ENCODE measurements at places on chromosomes 7 and 10.

GRCh38 chr10:30433306-30433729 lies 666 bp upstream of the MAP3K8 start:
- DNase-seq = peak; percentile 87

DNA sequence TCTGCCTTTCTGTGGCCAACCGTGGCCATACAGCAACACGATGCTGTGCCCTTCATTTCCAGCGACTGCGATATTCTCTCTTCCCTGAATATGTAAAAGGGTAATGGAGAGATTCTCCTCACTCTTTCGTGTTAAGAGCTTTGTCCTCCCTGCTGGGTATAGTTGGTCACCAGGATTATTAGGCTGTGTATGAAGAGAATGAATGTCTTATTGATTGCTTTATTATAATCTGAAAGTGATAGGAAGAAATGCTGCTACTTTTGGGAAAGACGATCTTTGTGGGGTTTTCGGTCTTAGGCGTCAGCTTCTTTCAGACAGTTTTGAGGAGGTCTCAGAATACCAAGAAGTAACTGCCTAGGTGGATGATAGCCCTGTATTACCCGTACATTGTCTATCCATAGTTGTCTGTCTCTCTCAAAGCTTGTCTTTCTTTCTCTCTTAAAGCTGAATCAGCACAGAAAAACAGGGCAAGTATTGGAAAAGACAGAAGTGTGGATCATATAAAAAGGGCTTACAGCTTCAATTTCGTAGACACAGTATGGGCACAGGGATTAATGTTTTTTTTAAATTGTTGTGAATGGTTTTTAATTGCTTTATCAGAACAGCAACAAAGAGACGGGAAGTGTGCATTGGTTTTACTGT lies 1.2 kb downstream of the AHCYL2 start:
- DNase-seq = no peak

- no peak for DNase-seq
Measured at GRCh38 chr7:73721377-73721817, 1.9 kb upstream of the STX1A start.

GRCh38 chr7:120028636-120029035 lies 244.3 kb upstream of the KCND2 start:
- DNase-seq = no peak

GRCh38 chr7:409339-410281 lies 110.0 kb downstream of the PDGFA start:
- DNase-seq = no peak

- no peak for DNase-seq
Measured at GRCh38 chr7:135273581-135273980, 39.9 kb downstream of the STRA8 start.

DNA sequence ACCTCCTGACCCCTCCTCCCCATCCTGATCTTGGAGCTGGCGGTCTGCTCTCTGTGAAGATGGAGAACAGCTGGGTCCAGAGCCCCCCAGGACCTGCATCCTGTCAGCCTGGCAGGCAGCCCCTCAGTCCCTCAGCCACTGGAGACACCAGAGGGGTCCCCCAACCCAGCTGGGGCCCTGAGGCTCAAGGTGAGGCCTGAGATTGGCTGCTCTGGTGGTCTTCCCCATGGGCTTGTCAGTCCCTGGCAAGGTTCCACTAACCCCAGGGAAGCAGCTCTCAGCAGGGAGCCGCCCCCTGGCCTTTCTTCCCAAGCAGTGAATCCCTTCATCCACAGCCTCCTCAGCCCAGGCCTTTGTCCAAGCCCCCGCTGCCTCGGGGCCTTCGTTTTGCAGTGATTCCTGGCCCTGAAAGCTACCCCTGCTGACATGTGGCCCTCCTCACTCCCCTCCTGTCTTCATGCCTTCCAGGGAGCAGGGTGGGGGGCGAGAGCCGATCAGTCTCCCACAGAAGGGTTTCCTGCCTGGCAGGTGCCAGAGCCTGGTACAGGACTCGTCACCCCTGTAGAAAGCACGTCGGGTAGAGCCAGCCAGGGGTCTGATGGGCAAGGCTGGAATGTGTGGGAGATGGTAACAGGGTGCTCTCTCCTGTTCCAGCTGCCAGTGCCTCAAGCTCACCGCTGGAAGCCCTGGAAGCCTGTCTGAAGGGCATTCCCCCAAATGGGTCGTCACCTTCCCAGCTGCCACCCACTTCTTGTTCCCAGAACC lies 48.5 kb downstream of the ZNF467 start:
- DNase-seq = no peak

- no peak for DNase-seq
Measured at GRCh38 chr10:3420527-3421469, 248.2 kb upstream of the PITRM1 start.

GRCh38 chr10:17233286-17233991 lies 5.4 kb downstream of the VIM start:
- no peak for DNase-seq

- no peak for DNase-seq
Measured at GRCh38 chr10:51604579-51604978, 94.8 kb downstream of the CSTF2T start.

DNA sequence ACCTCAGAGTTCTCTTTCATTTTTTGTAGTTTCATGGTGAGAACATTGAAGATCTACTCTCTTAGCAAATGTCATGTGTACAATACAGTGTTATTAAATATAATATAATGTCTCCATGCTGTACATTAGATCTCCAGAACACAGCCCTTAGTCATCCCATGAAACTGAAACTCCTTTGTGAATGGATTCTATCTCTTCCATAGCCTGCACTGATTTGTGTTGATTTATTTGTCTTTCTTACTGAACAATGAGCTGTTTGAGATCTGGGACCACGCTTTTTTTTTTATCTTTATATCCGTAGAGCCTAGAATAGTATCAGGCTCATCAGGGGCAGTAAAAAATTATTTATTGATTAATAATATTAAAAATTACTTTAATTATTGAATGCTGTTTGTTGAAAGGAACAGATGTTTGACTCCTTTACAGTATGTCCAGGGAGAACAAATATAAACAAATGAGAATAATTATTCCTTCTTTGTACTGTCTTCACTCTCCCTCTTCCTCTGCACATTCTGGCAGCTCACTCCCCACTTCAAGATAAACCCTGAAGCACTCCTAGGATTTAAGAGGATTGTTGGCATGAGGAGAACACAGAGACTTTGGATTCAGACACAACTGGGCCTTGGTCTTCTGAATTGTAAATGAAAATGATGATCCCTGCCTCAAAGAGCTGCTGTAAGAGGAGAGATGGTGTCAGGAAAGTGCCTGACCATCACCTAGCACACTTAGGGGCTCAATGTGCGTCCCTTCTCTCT lies 81.6 kb upstream of the MSRB2 start:
- DNase-seq = no peak

DNA sequence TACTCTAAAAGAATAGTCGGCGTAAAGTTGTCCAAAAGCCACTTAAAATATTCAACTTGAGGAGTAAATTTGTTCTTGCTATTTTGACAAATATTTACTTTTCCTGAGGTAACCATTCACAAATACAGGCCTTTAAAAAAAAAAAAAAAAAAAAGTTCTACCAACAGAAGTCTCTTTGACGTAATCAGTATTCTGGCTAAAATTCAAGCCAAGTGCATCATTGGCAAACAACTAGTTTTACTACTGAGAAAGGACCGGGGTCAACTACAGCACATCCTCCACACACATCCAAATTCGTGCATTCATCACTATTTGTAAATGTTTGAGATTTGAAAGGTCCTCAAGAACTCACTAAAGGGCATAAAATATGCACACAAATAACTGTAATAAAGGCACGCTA lies 2.0 kb downstream of the OAT start:
- no peak for DNase-seq

- DNase-seq = no peak
Measured at GRCh38 chr7:48285373-48285772, 114.1 kb downstream of the ABCA13 start.

DNA sequence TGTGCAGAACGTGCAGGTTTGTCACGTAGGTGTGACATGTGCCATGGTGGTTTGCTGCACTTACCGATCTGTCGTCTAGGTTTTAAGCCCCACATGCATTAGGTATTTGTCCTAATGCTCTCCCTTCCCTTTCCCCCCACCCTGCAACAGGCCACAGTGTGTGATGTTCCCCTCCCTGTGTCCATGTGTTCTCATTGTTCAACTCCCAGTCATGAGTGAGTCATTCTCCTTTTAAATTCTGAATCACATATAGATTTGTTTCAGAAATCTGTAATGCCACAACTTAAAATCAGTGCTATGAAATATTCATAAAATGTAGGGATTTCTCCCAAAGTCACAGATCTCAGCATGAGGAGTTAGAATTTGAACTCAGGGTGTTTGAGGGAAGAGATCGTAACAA lies 552.5 kb upstream of the MBL2 start:
- no peak for DNase-seq

GRCh38 chr7:126185959-126186580 lies 1066.7 kb downstream of the GRM8 start:
- DNase-seq = peak; percentile 52

- DNase-seq = no peak
Measured at GRCh38 chr10:14670551-14671240, 104.0 kb downstream of the FAM107B start.

- DNase-seq = no peak
Measured at GRCh38 chr7:133248901-133249300, 4.0 kb upstream of the EXOC4 start.

GRCh38 chr10:70186090-70186489 lies 15.8 kb upstream of the SAR1A start:
- DNase-seq = no peak

- no peak for DNase-seq
Measured at GRCh38 chr10:72638586-72639440, 12.9 kb upstream of the MICU1 start.

DNA sequence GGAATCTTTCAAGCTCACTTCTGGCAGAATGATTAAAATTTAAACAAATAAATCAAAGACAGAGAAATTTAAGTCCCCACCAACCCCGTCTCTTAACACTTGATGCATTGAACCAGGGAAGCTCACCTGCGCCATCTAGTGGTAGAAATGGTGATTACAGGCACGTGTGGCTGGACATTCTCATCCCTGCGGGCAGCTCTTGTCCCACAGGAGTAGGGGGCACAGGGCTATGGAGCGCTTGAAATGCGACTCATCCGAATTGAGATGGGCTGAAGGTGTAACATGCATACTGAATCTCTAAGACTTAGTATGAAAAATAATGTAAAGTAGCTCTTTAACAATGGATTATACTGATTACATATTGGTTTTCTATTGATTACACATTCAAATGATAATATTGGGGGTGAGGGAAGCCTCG lies 24.8 kb upstream of the SLIT1 start:
- peak; percentile 90 for DNase-seq

DNA sequence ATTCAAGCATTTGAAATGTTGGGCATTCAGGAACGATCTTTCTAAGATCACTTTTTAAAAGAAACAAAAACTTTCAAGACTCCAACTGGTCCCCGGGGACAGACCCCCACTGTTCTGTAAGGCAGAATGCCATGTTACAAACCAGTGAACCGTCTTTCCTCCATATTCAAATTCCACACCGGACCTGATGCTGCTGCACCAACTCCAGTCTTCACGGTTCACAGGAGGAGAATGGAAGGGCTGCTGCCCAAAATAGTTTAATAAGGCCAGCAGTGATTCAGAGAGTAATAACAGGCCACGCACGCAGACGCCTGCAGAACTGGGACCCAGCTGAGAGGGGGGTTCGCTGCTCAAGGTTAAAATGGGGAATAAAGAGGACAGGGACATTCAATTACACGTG lies 47.2 kb downstream of the OSBPL3 start:
- DNase-seq = no peak

GRCh38 chr7:146665023-146665422 lies 548.4 kb downstream of the CNTNAP2 start:
- no peak for DNase-seq

- no peak for DNase-seq
Measured at GRCh38 chr7:77461246-77461645, 45.1 kb upstream of the GSAP start.

DNA sequence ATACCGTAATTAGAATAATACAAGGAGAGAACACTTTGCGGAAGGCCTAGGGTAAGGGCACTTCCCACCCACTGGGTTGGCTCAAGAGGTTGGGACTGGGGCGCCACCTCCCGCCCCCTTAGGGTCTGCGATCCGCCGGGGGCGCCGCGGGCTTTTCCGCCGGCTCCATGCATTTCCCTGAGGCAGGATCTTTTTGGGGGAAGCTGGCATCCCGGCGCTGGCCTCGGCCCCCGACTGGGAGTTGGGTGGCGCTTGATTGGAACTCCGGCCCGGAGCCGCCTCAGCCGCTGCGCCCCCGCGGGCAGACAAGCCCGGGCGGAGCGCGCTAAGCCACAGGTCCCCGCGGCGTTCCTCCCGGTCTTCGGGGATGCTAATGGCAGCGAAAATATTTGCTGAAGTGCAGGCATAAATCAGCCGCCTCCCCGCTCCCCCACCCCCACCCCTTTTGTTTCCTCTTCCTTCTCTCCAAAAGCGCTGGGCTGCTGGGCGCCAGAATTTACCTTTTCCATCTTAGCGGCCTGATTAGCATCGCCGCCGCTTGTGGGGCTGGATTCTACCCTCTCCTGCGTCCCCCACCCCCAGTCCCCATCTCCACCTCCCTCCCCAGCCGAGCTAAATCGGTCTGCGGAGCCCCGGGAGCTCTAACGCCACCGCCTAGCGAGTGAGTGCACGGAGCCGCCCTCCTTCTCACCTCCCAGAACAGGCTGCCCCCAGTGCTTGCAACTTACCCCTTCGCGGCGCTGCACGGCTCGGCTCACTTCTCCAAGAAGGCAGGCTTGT lies 5.1 kb downstream of the UNC5B start:
- DNase-seq = peak; percentile 88

- peak; percentile 62 for DNase-seq
Measured at GRCh38 chr10:98858525-98858924, 377.1 kb downstream of the HPSE2 start.

GRCh38 chr10:78300526-78300925 lies 266.9 kb downstream of the RPS24 start:
- no peak for DNase-seq

GRCh38 chr7:94170836-94171235 lies 166.7 kb upstream of the BET1 start:
- DNase-seq = no peak

GRCh38 chr7:154436560-154436959 lies 384.4 kb downstream of the DPP6 start:
- no peak for DNase-seq

GRCh38 chr7:85078181-85078580 lies 108.7 kb downstream of the SEMA3D start:
- DNase-seq = no peak

DNA sequence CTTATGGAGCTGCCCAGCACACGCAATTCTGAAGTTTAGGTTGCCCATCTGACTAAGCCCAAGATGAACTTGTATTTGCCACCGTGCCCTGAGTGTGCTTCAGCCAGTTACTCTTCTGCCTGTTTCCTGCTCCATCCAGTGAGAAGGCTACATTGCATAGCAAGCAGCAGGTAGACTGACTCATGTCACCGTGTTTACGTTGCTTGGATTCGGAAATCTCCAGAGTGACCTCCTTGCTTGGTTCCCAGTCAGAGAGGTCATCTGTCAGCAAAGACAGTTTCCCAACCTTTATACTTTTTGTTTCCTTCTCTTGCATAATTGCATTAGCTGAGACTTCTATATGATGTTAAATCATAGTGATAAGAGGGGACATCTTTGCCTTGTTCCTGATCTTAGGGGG lies 30.9 kb downstream of the NACAD start:
- no peak for DNase-seq

Data from GM23338 (cell line).